ENCODE measurements at places on chromosomes 5 and 9.

GRCh38 chr9:77384406-77384805 is 207.1 kb downstream of the VPS13A start:
- no peak for DNase-seq

- no peak for DNase-seq
These were observed 6.4 kb downstream of the SLC22A5 start for GRCh38 chr5:132375957-132376356.

- DNase-seq: no peak
These were observed 24.5 kb upstream of the MVB12B start for GRCh38 chr9:126301985-126302603.

GRCh38 chr5:16144416-16144815 is 35.2 kb downstream of the MARCHF11 start:
- no peak for DNase-seq

- DNase-seq: no peak
These were observed 52.0 kb upstream of the PTGER4 start for GRCh38 chr5:40627706-40628105.
